ENCODE measurements at places on chromosomes 6 and 20.

DNA sequence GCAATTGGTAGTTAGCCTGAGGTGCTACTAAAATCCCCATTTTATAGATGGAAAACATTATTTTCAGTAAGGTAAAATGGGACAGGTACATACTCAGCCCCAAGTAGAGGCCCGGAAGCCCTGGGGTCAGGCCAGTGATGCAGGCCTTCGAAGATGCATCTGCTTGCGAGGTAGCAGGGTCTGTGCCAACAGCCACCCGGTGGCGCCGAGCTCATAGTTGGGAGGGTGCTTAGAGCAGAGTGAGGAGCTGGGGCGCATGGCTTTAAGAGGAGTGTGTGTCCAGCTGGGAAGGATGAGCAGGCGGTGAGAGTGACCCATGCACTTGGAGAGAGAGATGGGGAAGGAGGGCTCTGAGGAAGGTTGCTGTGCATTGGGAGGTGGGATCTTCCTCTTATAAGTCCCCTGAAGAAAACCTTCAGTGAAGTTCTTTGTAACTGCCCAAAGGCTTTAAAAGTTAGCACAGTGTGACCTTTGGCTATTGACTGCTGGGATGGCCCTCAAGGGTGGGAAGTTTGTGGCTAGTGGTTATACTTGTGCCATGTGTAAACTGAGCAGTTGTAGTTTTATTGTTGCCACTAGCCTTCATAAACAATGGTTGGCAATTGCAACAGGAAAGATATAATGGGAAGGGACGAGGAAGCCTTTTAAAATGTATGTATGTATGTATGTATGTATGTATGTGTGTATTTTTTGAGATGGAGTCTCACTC, 71.1 kb downstream of the TOX2 start:
- DNase-seq: no peak

DNA sequence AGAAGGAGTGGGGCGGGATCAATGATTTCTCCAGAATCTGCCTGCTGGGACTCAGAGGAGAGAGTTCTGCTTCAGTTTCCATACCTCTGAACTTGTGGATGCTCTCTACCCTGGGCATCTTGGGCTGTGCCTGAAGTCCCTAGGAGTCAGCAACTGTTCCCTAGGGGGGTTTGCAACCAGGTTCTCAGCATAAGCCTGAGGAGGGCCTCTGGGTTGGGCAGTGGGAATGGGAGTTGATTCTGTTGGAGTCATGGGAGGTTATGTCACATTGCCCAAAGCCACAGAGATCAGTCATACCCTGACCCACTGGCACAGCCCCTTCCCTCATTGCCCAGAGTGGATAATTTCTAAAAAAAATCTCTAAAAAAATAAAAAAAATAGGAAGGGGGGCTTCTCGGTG, 47.4 kb downstream of the MOCS1 start:
- no peak for DNase-seq

GRCh38 chr6:79650950-79651349, 19.8 kb downstream of the SH3BGRL2 start:
- DNase-seq: no peak

DNA sequence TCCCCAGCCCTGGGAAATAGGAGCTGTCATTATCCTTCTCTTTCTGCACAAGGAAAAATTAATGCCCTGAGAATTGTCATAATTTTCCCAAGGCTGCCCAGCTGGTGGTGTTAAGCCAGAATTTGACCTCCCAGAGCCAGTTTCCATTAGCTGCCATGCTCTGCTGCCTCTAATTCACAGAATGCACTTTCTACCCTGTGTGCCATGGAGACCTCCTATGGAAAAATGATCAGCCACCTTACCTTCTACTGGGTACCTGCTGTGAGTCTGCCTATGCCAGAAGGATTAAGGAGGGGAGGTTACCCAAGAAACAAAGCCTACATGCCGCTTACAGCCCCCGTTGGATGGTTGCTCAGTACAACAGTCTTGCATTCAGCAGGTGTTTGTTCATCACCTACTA, 29.1 kb downstream of the POFUT1 start:
- DNase-seq: no peak

- DNase-seq: no peak
These were observed 102.8 kb upstream of the SGK1 start for GRCh38 chr6:134420614-134421181.

- peak; percentile 16 for DNase-seq
These were observed 15.0 kb downstream of the ZNF217 start for GRCh38 chr20:53578492-53579222.

DNA sequence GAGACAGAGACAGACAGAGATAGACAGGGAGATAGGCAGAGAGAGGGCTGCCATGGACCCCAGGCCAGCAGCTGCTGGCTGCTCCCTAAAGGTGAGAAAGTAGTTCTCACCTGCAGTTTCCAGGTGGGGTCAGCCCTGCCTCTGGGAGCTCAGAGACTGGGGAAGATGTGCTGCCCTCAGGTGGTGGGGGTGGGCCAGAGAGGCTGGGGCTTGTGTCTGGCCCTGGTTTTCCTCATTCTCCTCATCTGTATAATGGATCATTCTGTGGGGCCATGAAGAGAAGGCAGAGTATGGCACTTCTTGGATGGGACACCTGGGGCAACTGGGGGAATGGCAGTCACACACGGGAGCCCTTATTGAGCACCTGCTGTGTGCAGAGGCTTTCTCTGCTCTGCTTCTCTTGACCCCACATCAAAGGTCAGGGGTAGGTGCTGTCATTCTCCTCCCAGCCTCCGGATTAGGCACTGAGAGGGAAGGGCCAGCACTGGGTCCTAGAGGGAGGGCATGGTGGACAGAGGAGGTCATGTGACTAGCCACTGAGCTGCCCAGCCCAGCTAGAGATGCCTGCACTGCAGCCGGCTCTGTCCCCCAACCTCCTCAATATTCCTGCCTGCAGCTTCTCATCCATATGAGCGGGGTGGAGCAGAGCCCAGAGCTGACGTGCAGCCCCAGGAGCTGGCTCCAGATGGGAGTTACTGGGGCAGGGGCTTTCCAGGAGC, 4.1 kb downstream of the ANGPT4 start:
- no peak for DNase-seq

GRCh38 chr20:22582964-22583772, 1.2 kb downstream of the FOXA2 start:
- no peak for DNase-seq

DNA sequence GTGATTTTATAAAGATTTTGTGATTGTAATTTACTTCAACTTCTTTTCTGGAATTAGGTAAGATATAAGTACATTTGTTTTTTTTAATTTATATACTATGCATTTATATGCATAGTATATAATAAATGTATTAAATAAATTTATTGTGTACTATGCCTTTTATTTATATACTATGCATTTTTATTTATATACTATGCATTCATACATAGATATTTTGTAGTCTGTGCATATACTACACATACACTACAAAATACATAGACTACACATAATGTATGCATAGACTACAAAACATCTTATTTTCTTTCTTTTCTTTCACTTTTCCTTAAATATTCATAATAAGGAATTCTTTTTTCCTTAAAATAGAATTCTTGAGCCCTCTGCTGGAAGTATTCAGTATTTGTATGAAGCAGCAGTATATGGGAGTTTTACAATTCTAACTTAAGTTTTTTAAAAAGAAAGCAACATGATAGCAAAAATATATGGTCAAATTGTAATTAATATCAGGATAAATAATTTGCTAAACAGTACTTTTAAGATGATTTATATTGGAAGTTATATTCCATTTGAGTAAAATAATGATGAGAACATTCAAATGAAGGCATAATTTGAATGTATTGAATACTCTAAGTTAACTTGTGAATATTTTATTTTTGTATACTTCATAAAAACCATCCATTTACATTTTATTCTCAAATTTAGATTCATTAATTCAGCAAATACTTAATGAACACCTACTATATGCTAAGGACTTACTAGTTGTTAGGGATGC, 129.3 kb downstream of the KLHL32 start:
- DNase-seq: no peak

DNA sequence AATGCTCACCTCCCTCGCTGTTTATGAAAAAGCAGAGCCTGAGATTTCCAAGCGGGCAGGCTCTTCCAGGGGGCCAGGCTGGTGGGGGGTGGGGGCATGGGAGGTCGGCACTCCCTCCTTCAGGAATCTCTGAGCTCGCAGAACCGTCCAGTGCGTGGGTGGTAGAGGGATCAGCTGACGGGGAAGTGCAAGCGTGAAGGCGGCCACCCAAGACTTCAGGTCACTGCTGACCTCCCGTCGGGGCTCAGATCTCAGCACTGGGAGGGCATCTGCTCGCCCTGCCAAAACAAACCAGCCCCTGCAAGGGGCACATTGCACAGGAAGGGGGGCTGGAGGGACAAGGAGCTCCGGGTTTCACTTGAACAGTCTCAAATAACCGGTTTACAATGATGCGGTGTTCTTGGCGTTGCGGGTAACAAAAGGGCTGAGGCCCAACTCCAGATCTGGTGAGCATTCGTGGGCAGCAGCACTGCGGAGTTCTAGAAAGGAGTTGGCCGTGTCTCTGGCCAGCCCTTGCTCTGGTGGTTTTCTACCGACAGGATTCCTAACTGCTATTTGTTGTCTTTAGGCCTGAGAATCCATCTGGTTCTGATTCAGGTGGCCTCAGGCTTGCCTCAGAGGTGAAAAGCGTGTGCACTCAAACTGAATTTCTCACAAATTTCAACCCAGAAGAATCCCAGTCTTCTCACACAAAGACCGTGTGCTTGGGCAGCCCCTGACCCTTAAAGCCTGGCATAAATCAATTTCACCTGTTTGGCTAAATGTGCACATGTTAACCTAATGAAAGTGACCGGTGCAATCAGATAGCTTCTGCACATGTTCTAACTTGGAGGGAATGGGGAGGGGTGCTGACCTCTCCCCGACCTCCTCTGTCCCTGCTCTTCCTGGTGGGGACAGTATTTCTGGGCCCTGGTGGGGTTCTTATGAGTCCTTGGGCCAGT, 191.6 kb downstream of the MYLK4 start:
- no peak for DNase-seq

DNA sequence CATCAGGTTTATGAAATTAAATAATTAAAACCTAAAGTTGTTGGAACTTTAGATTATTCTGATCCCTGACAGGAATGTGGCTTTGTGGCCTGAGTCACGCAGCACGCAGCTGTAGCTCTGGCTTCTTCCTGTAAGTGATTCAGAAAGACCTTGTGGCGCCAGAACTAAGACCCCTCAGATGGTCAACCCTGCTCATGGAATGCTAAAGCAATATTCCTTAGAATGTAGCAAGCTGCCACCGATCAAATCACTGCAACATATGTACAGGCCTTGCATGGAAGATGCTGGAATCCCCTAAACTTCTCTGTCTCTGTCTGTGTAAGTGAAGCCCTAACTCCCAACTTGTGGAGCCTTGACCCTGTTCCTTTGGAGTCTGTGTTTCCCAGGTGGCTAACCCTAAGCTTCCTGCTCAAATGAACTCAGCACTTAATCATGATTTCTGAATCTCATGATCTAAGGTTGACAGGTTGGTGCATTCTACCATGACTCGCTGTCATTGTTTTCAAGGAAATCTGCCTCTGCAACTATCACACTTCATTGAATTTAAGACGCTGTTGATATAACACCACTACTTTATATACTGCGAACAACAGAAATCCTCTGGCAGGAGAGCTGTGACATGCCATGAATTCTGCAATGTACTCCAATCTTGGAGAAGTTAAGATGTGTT, 111.2 kb upstream of the CST7 start:
- DNase-seq: no peak

DNA sequence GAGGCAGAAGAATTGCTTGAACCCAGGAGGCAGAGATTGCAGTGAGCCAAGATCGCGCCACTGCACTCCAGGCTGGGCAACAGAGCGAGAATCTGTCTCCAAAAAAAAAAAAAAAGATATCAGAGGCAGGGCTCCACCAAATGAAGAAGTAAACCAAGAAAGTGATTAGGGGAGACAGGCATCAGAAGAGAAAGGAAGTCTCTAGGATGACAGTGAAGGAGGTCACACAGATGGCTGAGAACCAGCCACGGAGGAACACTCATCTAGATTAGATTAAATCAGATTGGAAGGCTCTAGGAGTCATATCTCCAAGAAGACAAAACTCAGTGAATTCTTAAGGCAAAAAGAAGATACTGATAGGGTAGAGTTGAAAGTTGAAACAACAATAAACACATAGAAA, 102.2 kb upstream of the CCDC28A start:
- no peak for DNase-seq

GRCh38 chr6:16271428-16271827, 33.0 kb downstream of the GMPR start:
- no peak for DNase-seq

GRCh38 chr6:31247813-31248212, 24.1 kb downstream of the HLA-C start:
- DNase-seq: no peak

DNA sequence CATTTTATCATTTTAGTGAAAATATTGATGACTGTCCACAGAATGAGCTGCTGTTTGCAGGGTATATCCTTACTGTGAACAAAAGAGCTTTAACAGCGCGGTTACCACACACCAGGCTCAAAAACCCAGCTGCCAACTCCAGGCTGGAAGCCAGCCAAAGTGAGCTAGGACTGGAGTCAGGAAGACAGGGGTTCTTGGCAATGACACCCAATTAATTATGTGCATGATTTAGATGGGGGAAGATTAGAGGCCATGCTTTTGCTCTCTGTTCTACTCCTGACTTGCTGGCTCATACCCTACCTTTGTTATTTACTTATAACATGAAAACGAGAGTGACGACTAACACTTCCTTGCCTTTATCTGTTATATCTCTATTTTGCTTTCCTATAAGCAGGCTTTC, 128.9 kb upstream of the SHLD1 start:
- no peak for DNase-seq

- no peak for DNase-seq
These were observed 571.7 kb upstream of the SLC35B3 start for GRCh38 chr6:9007027-9007426.

DNA sequence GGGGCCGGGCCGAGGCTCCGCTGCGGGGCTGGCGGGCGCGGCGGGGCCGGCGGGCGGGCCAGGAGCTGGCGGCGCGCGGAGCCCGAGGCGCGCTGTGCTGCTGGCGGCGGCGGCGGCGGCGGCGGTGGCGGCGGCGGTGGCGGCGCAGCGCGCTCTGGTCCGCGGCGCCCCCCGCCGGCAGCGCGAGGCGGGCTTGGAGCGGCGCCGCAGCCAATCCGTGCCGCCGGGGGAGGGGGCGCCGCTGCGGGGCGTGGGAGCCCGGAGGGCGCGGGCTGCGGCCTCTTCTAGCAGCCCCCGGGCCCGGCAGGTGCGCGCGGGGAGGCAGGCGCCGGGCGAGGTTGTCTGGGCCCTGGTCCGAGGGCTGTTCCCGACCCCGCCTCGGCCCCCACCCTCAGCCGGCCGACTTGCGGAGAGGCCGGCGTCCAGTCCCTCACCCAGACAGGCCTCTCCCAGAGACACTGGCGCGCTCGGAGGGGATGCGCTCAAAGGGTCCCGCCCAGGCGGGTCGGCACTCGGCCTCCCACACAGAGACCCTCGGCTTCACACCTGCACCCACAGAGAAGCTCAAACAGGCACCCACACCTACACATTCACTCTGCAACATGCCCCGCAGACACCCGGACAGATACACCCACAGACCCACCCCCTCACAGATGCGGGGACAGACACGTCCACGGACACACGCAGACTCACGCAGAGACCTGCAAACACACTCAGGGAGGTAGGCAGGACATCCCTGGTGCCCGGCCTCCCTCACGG, at the start of gene RIMS4:
Gene RIMS4 (minus strand): TSS at position 156 of the 759 bp plus-strand sequence. CDS start 275 bp downstream, outside the sequence.
- DNase-seq: no peak

GRCh38 chr6:53556986-53557715, 12.2 kb upstream of the GCLC start:
- DNase-seq: no peak

GRCh38 chr6:43142101-43142500, 29.0 kb upstream of the SRF start:
- no peak for DNase-seq
